ENCODE measurements at places on chromosomes 5 and 9.

GRCh38 chr5:175257128-175257846, 186.7 kb downstream of the DRD1 start:
- DNase-seq: no peak

DNA sequence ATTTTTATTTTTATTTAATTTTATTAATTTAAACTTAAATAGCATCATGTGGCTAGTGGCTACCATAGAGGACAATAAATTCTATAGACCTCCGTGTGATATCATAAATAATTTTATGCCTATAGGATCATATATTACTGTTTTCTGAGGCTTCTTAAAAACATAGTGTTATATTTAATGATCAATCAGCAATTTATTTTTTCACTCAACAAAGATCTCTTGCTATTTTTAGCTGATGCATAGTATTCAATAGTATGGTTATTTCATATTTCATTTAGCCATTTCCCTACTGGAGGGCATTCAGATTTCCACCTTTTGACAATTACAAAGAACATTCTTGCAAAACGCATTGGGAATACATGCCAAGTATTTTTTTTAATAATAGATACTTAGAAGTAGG, 114.1 kb downstream of the PDE4D start:
- DNase-seq: no peak

GRCh38 chr5:177443144-177443983, 3.2 kb upstream of the PRR7 start:
- DNase-seq: no peak

DNA sequence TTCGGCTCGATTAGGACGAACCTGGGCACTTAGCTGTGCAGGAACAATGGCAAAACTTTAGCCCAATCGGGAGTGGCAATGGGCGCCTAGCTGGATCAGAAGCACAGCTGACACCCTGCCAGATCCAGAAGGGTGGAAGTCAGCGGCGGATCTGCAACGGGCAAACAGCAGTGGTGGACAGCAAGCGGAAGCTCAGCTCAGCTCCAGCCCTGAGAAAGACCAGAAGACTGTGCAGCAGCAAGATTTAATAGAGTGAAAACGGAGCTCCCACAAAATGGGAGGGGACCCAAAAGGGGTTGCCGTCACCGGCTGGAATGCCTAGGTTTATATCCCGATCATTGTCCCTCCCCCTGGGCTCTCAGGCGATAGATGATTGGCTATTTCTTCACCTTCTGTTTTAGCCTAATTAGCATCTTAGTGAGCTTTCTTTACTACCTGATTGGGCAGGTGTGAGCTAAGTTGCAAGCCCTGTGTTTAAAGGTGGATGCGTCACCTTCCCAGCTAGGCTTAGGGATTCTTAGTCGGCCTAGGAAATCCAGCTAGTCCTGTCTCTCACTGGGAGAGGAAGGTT, 1237.9 kb downstream of the CDH12 start:
- no peak for DNase-seq

DNA sequence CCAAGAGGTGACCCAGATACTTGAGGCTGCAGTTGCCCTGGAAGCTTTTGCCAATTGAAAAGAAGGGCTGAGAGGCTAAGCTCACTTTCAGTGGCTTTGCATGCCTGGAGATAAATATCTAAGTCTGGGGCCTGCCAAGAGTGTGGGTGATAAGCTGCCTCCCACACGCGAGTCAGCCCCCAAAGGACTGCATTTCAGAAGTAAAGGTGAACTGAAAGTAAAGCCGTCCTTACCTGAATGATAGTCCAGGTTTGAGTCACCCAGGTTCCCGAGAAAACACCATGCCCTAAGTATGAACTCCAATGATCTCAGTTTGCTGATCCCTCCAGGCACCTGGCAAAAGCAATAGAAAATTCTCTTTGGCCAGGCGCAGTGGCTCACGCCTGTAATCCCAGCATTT, 22.5 kb upstream of the N4BP3 start:
- DNase-seq: no peak

GRCh38 chr5:77139001-77139400, 51.9 kb upstream of the ZBED3 start:
- no peak for DNase-seq

GRCh38 chr9:124370896-124371582, 44.2 kb downstream of the PSMB7 start:
- DNase-seq: no peak

GRCh38 chr9:19085295-19085694, 17.4 kb downstream of the HAUS6 start:
- peak; percentile 38 for DNase-seq

GRCh38 chr5:54388409-54388808, 67.1 kb upstream of the HSPB3 start:
- DNase-seq: no peak

- DNase-seq: no peak
Observed at GRCh38 chr5:93346301-93346700, 234.7 kb downstream of the NR2F1-AS1 start.

GRCh38 chr5:118937393-118938061, 50.8 kb downstream of the DTWD2 start:
- DNase-seq: no peak

All from NCI-H524 (cell line).